Bronchial epithelial cell (primary cell): ENCODE measurements at places on chromosomes 13 and 19. TPM values are rescaled to one million over a fixed set of nuclear protein-coding genes. Genes with fewer than 3 reads are reported as not detected.

- no peak for DNase-seq
Observed at GRCh38 chr13:23789576-23790346, 99.4 kb downstream of the MIPEP start.

DNA sequence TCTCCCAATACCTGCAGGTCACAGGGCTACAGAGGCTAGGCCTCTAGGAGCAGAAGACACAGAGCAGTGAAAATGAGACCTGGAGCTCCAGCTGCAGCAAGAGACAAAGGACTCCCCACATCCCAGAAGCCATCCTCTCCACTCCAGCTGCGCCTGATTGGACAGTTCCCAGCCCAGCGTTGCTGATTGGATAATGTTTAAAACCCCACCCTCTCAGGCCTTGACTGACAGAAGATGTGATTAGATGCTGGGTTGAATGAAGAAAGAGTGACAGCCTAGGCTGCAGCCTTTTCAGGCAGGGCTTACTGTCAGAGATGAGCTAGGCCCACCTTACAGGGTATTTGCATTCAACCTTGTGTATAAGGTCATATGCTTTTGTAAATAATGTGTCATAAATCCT, 59.4 kb downstream of the ZNF708 start:
- DNase-seq = no peak

GAMT gene
- total RNA-seq = 6.8 and 9.7 TPM in 2 replicates

LGI4 gene
- not detected in 2 replicates for total RNA-seq

- no peak for DNase-seq
Observed at GRCh38 chr13:31074756-31075155, 86.9 kb downstream of the HSPH1 start.

ICAM5 gene
- 3.7 and 3.9 TPM in 2 replicates for total RNA-seq

DNA sequence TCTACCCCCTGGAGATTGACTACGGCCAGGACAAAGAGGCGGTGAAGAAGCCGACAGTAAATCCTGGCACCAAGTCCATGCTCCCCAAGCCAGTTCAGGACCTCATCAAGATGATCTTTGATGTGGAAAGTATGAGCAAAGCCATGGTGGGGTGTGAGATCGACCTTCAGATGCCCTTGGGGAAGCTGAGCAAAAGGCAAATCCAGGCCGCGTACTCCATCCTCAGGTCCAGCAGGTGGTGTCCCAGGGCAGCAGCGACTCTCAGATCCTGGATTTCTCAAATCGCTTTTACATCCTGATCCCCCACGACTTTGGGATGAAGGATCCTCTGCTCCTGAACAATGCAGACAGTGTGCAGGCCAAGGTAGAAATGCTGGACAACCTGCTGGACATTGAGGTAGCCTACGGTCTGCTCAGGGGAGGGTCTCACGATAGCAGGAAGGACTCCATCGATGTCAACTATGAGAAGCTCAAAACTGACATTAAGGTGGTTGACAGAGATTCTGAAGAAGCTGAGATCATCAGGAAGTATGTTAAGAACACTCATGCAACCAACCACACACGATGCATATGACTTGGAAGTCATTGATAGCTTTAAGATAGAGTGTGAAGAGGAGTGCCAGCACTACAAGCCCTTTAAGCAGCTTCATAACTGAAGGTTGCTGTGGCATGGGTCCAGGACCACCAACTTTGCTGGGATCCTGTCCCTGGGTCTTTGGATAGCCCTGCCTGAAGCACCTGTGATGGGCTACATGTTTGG, 24.0 kb upstream of the ANKRD10 start:
- no peak for DNase-seq

- DNase-seq = no peak
Observed at GRCh38 chr19:18646535-18647370, 9.9 kb downstream of the KLHL26 start.

CD177 gene
- 0.26 and 6.3 TPM in 2 replicates for total RNA-seq
